ENCODE measurements at places on chromosomes 5 and 9. TPM values are rescaled to one million over a fixed set of nuclear protein-coding genes. Genes with fewer than 3 reads are reported as not detected.

Gene WNK2
- total RNA-seq = not detected

Gene ST8SIA4
- total RNA-seq = 3.0 TPM

Gene PNPLA7
- 1.1 TPM for total RNA-seq

Gene ZNF454
- total RNA-seq = 2.0 TPM

Gene PFN3
- not detected for total RNA-seq

Gene CDX1
- 0.57 TPM for total RNA-seq

Gene PLAC8L1
- not detected for total RNA-seq

Gene CFAP90
- not detected for total RNA-seq

Gene LTC4S
- 0.88 TPM for total RNA-seq

Gene C9orf43
- total RNA-seq = 0.43 TPM

Measured in placental pericyte (primary cell).